Omental fat pad (tissue), 4 donors: ENCODE measurements at places on chromosomes 3 and 15.

DNA sequence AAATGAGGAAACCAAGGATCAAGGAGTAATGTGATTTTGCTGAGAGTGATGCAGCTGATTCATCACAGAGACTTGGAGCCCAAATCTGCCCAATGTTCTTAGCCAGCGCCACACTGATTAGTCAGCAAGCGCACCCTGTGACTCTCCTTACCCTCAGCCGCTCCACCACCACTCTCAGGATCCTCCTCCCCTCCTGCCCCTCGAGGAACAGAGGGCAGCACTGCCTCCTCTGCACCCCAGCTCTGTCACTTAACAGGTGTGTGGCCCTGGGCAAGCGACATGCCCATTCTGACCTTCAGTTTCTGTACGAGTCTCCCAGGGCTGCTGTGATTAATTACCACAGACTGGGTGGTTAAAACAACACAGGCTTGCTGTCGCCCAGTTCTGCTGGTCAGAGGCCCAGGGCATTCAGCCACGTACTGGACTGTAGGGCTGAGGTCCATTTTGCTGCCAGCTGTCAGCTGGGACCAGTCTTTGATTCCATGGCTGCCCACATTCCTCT lies 36.1 kb upstream of the HRH1 start:
- no peak for DNase-seq

DNA sequence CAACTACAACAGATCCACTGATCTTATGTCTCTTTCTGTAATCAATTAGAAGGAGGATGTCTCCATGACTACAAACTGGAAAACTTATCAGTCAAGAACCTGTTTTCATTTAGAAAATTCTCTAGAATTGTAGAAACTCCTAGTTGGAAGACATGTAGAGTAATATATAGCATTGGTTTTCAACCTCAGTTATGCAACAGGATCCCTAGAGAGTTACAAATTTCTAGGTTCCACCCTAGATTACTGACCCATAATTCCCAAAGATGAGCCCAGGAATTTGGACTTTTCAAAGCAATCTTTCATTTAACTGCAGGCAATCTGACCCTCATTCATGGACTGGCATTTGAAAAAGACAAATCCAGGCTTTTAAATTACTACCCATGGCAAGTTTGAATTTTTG lies 116.9 kb upstream of the RAP2B start:
- no peak for DNase-seq

- no peak for DNase-seq
Measured at GRCh38 chr3:143810953-143811265, 37.4 kb downstream of the SLC9A9 start.

- no peak for DNase-seq
Measured at GRCh38 chr3:31696009-31696297, 163.2 kb downstream of the STT3B start.

- DNase-seq: no peak
Measured at GRCh38 chr15:92586966-92587365, 68.6 kb downstream of the FAM174B start.

DNA sequence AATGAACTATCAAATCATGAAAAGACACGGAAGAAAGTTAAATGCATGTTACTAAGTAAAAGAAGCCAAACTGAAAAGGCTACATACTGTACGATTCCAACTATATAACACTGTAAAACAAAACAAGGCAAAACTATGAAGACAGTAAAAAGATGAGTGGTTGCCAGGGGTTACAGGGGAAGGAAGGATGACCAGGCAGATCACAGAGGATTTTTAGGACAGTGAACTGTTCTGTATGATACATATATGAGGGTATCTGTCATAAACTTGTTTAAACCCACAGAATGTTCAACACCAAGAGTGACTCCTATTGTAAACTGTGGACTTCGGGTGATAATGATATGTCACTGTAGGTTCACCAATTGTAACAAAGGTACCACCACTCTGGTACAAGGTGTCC lies 60.6 kb downstream of the CHSY1 start:
- no peak for DNase-seq

GRCh38 chr3:168889666-168890065 lies 773.8 kb downstream of the MECOM start:
- DNase-seq: no peak

DNA sequence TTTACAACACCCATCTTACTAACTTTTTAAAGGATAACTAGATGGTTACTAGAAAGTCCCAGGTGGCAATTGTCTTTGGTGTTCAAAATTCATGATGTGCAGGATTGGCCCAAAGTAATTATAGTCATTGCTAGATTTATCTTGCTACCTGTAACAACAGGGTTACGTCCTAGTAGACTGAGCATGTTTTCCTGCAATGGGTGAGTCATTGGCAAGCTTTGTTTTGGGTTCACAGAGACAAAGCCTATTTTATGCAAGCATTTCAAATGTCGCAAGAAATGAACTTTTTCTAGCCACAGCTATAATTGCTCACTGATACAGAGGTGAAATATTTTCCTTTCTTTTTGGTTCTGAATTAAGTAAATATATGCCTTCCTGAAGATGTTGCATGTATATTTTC lies 267.6 kb downstream of the AGBL1 start:
- no peak for DNase-seq

GRCh38 chr3:35760146-35760545 lies 120.8 kb downstream of the ARPP21 start:
- DNase-seq: no peak

DNA sequence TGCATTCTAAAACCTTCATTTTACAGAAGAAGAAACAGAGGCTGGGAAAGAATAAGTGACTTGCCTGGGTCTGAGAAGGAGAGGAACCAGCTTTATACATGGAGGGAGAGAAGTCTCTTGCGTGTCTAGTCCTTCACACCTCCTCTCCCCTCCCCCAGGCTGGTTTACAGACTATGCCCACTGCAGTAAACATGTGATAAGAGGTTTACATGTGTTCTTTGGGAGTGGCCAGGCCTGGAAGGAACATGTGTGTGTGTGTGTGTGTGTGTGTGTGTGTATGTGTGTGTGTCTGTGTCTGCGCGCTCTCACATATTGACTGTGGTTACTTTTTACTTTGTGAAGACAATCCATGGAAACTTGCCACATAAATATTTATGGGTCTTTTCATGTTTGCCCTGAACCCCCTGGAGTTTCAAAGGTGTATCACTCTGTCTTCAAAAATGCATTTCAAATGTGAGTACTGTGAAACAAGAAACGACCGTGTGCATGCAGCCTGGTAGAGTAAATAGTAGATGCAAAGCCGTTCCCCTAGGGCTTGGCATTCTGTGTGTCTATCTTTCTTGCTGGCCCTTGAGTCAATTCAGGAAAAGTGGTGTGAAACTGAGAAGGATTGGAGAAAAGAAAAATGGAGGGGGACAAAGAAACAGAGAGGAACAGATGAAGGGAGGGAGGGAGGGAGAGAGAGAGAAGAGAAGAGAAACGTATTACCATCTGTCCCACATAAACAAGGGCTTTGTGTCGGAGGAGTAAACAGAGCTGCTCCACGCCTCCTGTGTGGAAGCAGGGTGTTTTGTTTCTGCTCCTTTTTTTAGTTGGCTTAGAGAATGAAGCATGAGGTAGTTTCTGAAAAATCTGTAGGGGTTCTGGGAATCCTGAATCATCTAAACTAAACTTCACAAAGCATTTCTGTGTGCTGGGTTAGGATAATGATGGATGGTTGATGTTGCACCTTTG lies 51.7 kb downstream of the CLDN11 start:
- no peak for DNase-seq

DNA sequence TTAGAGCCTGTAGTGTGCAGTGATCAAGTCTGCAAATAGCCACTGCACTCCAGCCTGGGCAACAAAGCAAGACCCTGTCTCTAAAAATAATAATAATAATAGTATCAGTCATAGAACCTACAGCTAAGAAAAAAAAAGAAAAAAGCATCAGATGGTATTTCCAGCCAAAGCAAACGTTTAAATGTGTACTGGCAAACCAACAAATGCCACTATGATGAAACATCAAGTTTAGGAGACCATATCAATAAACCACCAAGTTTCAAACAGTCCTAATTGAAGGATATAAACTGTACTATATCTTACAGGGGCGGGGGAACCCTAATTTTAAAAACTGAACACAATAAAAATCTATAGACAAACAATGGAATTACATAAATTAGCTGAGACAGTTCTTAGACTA lies 6.4 kb downstream of the UBP1 start:
- DNase-seq: no peak
